ENCODE measurements at places on chromosomes 5 and 9.

- no peak for DNase-seq
These were observed 795 bp downstream of the NDUFAF2 start for GRCh38 chr5:60945813-60946187.

DNA sequence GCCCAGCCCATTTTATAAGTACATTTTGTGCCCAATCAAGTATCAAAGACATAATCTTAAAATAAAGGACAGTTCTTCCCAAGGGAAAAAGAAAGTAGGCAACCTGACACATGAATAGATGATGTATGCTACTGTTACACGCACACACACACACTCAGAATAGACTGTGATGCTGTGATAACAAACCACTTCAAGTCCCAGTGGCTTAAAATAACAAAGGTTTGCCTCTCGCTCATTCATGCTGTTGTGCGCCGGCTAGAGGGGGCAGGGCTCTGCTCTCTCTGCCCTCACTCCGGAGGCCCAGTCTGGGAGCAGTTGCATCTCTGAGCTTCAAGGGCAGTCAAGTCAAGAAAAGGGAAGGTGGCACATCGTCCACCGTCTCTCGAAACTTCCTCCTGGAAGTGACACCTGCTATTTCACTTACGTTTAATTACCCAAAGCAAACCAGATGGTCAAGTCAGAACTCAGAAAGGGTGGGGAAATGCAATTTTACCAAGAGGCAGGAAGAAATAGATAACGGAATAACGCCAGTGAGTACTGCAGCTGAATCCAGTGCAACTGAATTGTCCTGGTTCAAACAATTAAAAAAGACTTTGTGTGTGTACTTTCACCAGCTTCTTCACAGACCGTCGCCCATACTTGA lies 43.3 kb downstream of the ANKRD33B start:
- DNase-seq, result no peak

DNA sequence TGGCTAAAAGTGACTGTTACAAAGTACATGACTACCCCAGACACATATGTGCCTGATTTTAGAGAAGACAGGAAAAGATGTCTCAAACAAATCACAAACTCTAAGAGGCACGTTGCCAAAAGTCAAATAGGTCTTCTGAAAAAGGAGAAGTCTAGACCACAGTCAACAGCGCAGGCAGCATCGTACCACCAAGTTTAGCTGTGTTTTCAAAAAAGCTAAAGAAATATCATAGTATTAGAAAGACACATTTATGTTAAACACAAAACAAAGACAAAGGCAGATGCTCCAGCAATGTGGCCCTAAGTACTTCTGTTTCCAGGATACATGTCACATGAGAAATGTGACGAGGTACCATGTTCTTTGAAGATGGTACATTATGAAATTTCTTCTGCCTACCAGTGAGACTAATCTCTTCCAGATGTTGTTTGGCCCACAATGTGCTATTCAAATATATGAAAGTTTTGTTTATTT lies 43.5 kb downstream of the LPAR1 start:
- no peak for DNase-seq

DNA sequence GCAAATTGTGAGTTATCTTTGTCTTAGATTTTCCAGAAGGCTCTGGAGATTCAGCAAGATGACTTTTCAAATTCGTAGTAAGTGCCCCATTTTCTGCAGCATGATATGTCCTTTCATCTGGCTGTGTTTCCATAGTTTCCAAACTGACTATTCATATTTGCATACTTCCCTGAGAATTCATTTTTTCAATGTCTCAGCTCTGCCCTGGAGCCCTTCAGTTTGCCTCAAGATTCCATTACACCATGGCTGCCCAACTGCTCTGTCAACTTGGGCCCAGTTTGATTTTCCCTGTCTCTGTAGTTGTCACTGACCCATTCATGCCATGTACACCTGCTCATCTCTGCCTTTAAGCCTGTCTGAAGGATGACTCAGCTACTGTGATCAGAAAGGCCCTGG lies 94.2 kb upstream of the RUSC2 start:
- DNase-seq, result no peak

- DNase-seq, result no peak
These were observed 389.1 kb downstream of the ENC1 start for GRCh38 chr5:74251141-74252035.

DNA sequence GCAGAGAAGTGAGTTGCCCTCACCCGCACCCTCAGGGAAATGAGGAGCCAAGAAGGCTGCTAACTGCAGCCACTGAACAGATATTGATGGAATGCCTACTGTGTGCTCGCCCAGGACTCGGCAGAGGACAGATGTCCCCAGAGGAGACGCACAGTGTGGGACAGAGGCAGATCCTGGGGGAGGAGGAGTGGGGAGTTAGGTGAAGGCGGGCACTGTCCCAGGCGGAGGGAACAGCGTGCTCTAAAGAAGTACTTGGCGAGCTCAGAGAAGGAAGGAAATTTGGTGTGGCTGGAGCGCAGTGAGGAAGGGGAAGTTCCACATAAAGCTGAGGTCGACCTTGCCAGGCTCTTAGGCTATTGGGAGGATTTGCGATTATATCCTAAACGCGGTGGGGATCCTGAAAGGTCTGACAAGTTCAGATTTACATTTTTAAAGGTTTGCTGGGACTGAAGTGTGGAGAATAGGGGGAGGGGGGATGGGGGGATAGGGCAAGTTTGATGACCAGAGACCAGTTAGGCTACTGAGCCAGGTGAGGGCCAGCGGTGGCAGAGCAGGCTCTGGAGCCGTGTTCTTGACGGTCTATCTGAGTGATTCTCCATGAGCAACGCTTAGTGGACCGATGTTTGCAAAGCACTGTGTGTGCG lies 23.6 kb upstream of the CERCAM start:
- no peak for DNase-seq

GRCh38 chr9:88574953-88575352 lies 40.0 kb downstream of the NXNL2 start:
- DNase-seq, result no peak

Data from stimulated activated CD8-positive, alpha-beta memory T cell treated with anti-CD3 and anti-CD28 coated beads, Interleukin-15, amount 100 ng/mL, for 4 hours (primary cell).